ENCODE measurements at places on chromosomes 5 and 9.

- no peak for DNase-seq
Measured at GRCh38 chr5:137584262-137584661, 85.1 kb upstream of the SPOCK1 start.

DNA sequence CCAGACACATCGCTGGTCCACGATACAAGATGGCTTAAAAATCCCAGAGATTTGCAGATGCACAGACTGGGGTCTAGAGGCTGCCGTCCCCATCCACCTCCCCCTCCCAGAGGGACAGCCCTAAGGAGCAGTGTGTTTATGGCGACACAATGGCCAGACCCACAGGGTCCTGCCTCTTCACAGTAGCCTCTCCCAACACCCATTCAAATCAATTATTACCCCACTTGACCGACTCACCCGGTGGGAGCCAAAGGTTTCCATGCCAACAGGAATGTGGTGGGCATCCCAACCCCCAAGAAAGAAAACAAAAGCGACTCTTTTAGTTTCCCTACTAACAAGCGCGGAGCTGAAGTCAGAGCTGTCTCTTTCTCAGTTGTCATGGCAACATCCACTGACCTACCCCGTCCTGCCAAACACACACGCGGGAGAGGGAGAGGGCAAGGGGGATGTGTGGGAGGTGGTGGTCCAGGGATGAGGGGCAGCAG lies 209.0 kb downstream of the TTLL11 start:
- DNase-seq = no peak

DNA sequence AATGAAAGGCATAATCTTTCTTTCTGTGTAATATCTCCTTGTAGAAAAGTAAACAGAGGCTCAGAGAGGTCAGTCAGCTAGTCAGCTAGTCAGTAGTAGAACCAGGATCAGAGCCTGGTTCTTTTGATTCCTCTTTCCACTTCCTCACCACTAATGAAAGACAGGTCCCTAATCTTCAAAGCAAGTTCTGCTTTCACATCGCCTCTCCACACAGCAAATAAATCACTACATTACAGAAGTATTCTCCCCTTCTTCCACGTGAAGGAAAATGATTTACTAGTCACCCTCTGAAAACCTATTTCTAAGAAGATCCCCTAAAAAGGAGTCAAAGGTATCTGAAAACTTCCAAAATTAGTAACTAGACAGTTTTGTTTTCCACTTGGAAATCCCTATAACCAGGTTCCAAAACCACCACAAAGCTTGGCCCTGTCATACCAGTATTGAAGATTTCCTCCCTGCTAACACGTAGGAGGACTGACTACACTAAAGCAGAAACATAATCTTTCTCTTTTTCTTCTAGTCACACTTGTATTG lies 140.5 kb upstream of the TARS1 start:
- DNase-seq = no peak

- DNase-seq = peak; percentile 27
Measured at GRCh38 chr9:110997847-110998246, 40.4 kb downstream of the LPAR1 start.

DNA sequence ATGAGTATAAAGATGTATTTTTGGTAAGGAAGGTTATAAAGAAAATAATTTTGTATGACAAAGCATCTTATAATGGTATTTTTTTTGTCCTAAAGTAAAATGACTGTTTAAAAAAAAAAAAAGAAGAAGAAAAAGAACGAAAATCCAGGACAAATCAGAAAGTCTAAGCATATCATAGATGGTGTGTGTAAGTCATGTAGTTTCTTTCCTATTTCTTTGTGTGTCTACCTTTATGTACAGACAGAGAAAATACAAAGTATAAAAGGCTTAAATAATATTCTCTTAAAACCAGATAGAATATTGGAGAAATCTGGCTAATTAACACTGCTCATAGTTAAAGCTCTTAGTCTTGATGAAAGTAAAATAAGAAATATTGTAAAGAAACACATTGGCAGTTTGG lies 7.7 kb downstream of the RIGI start:
- DNase-seq = no peak

DNA sequence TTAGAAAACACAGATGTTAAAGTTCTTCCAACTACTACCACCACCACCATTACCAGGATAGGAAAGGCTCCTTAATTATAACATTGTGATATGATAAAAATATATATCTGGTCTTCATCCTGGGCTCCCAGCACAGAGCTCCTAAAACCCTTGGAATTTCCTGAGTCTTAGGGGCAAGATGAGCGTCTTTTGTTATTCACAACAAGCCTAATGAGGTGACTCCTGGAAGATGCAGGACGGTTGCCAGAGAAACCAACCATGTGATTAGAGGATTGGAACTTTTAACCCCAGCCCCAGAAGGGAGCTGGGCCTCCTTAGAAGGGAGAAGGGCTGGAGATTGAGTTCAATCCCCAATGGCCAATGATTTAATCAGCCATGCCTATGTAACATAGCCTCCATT lies 148.0 kb upstream of the ADRA1B start:
- no peak for DNase-seq

DNA sequence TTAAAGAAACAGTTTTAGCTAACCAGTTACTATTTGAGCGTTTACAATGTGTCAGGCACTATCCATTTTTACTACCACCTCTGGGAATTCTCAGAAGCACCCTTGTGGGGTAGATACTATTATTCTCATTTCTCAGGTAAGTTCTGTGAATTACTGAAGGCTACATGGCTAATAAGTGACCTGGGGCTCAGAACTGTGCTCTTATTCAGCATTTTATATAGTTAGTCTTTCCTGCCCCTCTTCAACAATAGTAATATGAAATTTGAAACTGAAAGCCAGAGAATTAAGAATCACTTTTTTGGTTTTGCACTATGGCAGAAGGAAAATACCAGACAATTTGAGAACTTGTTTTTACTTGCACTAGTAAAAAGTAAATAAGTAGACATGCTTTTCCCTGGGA lies 11.8 kb downstream of the ELL2 start:
- DNase-seq = no peak

- no peak for DNase-seq
Measured at GRCh38 chr9:91221332-91221731, 140.4 kb downstream of the AUH start.

DNA sequence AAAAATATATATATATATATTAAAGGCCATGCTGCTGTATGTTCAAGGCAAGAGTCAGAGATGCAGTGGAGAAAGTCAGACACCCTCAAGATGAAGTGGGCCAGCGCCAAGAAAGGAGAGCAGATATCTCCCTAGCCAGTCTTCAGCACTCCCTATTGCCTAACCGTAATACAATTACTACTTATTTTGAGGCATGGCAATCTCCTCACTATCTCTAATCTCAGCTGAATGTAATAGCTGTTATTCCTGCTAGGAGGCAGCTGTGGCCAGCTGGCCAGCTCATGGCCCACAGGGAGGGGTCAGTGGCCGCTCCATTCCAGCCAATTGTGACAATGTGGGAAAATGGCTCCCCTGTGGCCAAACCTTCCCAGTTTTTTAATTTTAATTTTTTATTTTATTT lies 87.5 kb upstream of the FBXW11 start:
- no peak for DNase-seq
